ENCODE measurements at places on chromosomes 3 and 15. TPM values are rescaled to one million over a fixed set of nuclear protein-coding genes. Genes with fewer than 3 reads are reported as not detected.

Gene SLC26A6
- 66.0 TPM for total RNA-seq

Gene ERC2
- total RNA-seq: 14.7 TPM

Gene CFAP92
- 21.3 TPM for total RNA-seq

Gene CHST14
- total RNA-seq: 20.6 TPM

Gene AMIGO3
- 0.34 TPM for total RNA-seq

Gene LDHAL6B
- total RNA-seq: not detected

Gene CYP1A2
- total RNA-seq: not detected

Gene NEIL1
- 58.7 TPM for total RNA-seq

Gene TMEM108
- total RNA-seq: 5.6 TPM

Gene PIGB
- total RNA-seq: 6.3 TPM

Gene ANKRD28
- 90.6 TPM for total RNA-seq

Gene GASK1A
- total RNA-seq: 2.5 TPM

Gene CCR3
- total RNA-seq: not detected

Gene CRELD1
- 31.7 TPM for total RNA-seq

Gene PLS1
- total RNA-seq: 52.3 TPM

Gene MAN2C1
- total RNA-seq: 1,046 TPM

Gene KNG1
- total RNA-seq: 0.46 TPM

Gene IL1RAP
- 6.3 TPM for total RNA-seq

Gene GABRR3
- not detected for total RNA-seq

Gene CPNE9
- total RNA-seq: not detected

Gene ABHD17C
- total RNA-seq: 27.6 TPM

Gene RAB7A
- 287 TPM for total RNA-seq

Gene CCR8
- total RNA-seq: not detected

Gene SLC22A14
- not detected for total RNA-seq

Gene VPS13C
- 109 TPM for total RNA-seq

Gene LTK
- total RNA-seq: 2.2 TPM

Gene GPR156
- total RNA-seq: 0.30 TPM

Gene CTSH
- 798 TPM for total RNA-seq

Gene GOLGA6A
- total RNA-seq: not detected

Gene MAGI1
- 62.3 TPM for total RNA-seq

Gene ALPK3
- 7.9 TPM for total RNA-seq

Gene SERINC4
- not detected for total RNA-seq

Gene KCNMB2
- not detected for total RNA-seq

Gene CLCN2
- total RNA-seq: 3.8 TPM

Gene BOC
- total RNA-seq: 2.6 TPM

Gene PAK2
- total RNA-seq: 56.9 TPM

Gene GATM
- 5.2 TPM for total RNA-seq

Gene CCDC9B
- 140 TPM for total RNA-seq

Gene ITIH1
- not detected for total RNA-seq

Gene CATSPER2
- total RNA-seq: 15.7 TPM

Gene IL5RA
- total RNA-seq: 0.46 TPM

Gene SEMA3G
- 22.0 TPM for total RNA-seq

Gene MYRIP
- 2.2 TPM for total RNA-seq

Gene APH1B
- 21.8 TPM for total RNA-seq

Gene ZMYND10
- 35.1 TPM for total RNA-seq

Gene MYH15
- 0.66 TPM for total RNA-seq

Gene RNF13
- total RNA-seq: 96.4 TPM

Gene ACY1
- 32.1 TPM for total RNA-seq

Gene ANKRD63
- total RNA-seq: not detected

Gene GOLGA6D
- not detected for total RNA-seq

Gene UNC13C
- 0.15 TPM for total RNA-seq
